ENCODE measurements at places on chromosomes 12 and 14. TPM values are rescaled to one million over a fixed set of nuclear protein-coding genes. Genes with fewer than 3 reads are reported as not detected.

DNA sequence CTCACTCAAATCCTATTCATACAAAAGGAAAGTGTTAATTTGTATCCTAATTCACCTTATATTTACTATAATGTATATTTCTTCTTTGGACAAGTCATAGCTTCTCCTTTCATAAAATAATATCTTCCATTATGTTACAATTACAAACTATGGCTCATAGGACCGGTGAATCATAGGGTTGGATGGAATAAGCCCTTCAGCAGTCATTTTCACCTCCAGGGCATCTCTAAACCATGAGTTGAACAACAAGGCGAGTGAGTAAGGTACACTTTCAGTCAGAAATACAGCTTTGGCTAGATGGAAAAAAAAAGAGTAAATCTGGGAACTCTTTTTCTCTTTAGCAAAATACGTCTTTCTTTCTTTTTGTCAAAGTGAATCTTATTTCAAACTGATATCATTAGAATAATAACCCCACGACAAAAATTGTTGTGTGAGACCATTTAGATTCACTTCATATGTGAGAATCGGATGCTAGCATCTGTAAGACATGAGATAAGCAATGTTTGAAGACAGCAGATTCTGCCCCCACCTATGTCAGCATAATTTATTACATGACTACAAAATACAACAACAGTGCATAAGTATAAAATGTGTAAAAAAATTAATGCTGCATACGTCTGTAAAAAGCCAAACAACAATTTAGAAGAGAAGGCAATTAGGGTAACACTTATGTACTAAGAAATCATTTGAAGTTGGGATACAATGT is 184.4 kb upstream of the SLC38A2 start:
- H3K4me3 ChIP-seq: no peak overlapping the region
- DNase-seq: no peak
- H3K27ac ChIP-seq: peak overlapping the region; percentile 77
- no peaks in the 10 kb centered on the region for H3K36me3 ChIP-seq
- H3K4me1 ChIP-seq: no peaks in the 10 kb centered on the region

DNA sequence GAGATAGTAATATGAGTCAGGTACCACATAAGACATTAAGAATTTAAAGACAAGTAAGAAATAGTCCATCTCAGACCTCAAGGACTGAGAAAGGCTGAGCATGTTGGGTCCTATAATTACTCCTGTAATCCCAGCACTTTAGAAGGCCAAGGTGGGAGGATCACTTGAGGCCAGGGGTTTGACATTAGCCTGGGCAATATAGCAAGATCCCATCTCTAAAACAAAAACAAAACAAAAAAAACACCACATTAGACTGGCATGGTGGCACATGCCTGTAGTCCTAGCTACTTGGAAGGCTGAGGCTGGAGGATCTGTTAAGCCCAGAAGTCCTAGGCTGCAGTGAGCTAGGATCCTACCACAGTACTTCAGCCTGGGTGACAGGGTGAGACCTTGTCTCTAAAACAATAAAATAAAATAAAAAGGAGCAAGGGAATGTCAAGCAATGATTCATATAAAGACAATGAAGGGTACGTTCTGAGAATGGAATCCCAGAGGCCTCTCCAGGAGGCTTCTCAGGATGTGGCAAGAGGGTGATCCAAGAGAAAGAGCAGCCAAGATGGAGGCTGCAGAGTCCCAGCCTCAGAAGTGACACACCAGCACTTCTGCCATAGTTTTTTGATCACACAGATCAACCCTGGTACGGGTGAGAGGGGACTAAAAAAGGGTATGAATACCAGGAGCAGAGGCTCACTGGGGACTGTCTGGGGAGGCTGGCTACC is 206.4 kb downstream of the CRADD start:
- no peak for DNase-seq
- no peaks in the 10 kb centered on the region for H3K36me3 ChIP-seq
- no peaks in the 10 kb centered on the region for H3K27me3 ChIP-seq
- H3K4me3 ChIP-seq: no peak overlapping the region
- no peak overlapping the region for H3K27ac ChIP-seq

The KCNH5 gene
- 1.3 TPM for total RNA-seq

- H3K4me3 ChIP-seq: no peak overlapping the region
- H3K27ac ChIP-seq: no peak overlapping the region
- H3K4me1 ChIP-seq: no peaks in the 10 kb centered on the region
- H3K36me3 ChIP-seq: no peaks in the 10 kb centered on the region
- DNase-seq: no peak
These were observed 300.4 kb downstream of the EGLN3 start for GRCh38 chr14:33650430-33650829.

DNA sequence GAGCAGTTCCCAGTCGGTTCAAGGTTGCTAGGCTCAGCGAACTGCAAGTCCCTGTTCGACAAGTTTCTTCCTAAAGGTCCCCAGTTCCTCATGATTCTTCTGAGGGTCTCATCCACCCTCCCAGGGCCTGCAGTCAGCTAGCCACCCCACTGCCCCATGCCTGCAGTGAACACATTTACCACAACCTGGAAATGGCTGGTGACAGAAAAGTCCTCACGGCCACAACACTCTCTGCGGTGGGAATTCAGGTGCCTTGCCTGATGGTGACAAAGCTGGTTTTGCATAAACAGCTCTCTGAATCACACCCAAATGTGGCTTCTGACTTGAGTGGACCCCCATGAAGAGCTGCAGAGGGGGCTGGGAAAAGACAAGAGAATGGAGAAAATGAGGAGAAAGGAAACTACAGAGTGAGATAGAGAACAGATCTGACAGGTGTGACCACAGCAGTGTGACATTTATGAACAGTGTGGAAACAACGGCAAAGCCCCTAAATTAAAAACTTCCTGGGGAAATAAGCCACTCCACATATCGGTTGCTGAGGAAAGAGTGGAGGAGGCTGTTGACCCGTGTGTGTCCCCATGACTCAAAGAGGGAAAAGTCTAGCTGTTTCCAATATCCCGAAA is 1.3 kb upstream of the CD27 start:
- no peaks in the 10 kb centered on the region for H3K36me3 ChIP-seq
- no peak overlapping the region for H3K4me3 ChIP-seq
- H3K27ac ChIP-seq: no peak overlapping the region
- H3K27me3 ChIP-seq: no peaks in the 10 kb centered on the region

- H3K4me3 ChIP-seq: no peak overlapping the region
- peak overlapping the region; percentile 51 for H3K27ac ChIP-seq
- peaks cover 38% of the 10 kb centered on the region for H3K36me3 ChIP-seq
- no peaks in the 10 kb centered on the region for H3K4me1 ChIP-seq
- no peak for DNase-seq
These were observed 14.1 kb downstream of the SH2B3 start for GRCh38 chr12:111419784-111420183.

DNA sequence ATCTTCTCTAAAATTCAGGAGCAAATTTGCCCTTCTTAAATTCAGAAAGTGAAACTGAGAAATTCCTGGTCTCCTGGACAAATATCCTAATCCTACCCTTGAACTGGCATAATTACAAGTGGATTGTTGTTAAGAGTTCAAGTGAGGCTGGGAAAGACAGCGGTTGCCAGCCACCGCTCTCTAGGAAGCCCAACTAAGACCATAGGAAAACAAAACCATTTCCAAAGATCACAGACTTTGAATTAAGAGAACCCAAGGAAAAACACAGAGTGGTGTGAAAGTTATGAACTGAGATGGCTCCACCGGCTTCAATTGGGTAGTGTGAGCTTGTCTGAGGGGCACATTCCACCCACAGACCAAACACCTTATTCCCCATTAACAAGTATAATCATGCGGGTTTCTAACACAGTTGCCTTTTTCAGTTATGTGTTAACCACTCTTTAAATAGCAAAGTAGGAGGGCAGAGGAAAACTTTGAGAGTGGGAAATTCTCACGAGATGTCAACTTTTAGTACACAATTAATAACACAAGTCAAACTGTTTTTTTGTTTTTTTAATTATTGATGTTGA is 1628.8 kb upstream of the SEL1L start:
- H3K27ac ChIP-seq: no peak overlapping the region
- no peak overlapping the region for H3K4me3 ChIP-seq

The CHGA gene
- not detected for total RNA-seq

DNA sequence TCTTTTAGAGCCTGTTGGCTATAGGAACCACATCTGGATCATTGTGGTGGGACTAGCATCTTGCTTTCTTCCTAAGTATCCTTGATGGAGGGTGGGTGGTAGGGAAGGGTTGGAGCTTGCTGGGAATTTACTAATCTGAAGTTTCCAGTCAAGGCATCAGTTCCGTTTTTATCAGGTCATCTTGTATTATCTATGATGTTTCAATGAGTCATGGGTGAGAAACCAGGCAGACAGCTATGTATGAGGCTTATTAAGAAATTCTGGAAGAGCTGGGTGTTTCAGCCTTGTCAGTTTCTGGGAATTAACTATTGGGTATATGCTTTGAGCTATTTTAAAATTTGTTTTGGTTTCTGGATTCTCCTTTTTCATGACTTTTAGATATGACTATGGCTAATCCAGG is 11.3 kb downstream of the TSFM start:
- peaks cover 66% of the 10 kb centered on the region for H3K36me3 ChIP-seq
- no peak overlapping the region for H3K27ac ChIP-seq
- no peak for DNase-seq
- no peaks in the 10 kb centered on the region for H3K27me3 ChIP-seq
- H3K4me1 ChIP-seq: no peaks in the 10 kb centered on the region

GRCh38 chr12:132357623-132358186 is 28.3 kb upstream of the GALNT9 start:
- DNase-seq: no peak
- H3K36me3 ChIP-seq: no peaks in the 10 kb centered on the region
- no peaks in the 10 kb centered on the region for H3K4me1 ChIP-seq
- H3K27ac ChIP-seq: no peak overlapping the region

DNA sequence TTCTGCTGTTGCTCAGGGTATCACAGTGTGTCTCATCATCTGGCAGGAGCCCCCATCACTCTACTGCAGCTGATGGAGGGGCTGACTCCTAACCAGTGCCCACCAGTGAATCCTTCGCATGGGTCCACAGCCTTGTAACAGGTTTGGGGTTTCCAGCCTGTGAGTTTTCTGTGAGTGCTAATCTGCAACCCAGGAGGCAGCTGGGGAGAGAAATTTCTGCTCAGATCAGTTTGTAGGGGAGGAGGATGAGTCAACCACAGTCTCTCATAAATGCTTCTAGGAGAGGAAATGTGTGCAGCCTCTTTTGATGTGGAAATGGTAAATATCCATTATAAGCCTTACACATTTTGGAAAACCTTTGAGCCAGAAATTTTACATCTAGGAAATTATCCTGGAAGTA is 871.3 kb downstream of the AACS start:
- no peak for DNase-seq
- H3K4me1 ChIP-seq: no peaks in the 10 kb centered on the region
- no peak overlapping the region for H3K4me3 ChIP-seq
- H3K36me3 ChIP-seq: no peaks in the 10 kb centered on the region
- H3K27me3 ChIP-seq: no peaks in the 10 kb centered on the region

DNA sequence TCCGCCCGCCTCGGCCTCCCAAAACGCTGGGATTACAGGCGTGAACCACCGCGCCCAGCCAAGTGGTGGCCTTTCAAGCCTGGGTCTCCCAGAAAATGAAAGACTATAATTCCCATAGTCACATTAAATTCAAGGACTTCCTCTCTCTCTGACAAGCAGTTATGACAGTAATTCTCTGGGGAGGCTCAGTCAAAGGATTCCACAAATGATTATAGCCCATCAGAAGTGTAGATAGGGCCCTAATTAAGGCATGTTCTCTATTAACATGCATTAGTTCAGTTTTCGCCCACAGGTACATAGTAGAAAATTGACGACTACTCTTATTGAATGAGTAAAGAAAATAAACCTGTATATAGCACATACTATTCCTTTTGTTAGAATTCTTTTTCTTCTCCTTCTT is 16.4 kb downstream of the PRMT8 start:
- H3K27me3 ChIP-seq: no peaks in the 10 kb centered on the region
- H3K4me1 ChIP-seq: no peaks in the 10 kb centered on the region
- no peak overlapping the region for H3K4me3 ChIP-seq
- no peak for DNase-seq
- H3K36me3 ChIP-seq: no peaks in the 10 kb centered on the region
- H3K27ac ChIP-seq: no peak overlapping the region

The SERPINA6 gene
- total RNA-seq: not detected

GRCh38 chr12:132603240-132604150 is 6.9 kb downstream of the LRCOL1 start:
- H3K4me3 ChIP-seq: peak overlapping the region; percentile 43
- no peaks in the 10 kb centered on the region for H3K36me3 ChIP-seq
- H3K27me3 ChIP-seq: no peaks in the 10 kb centered on the region
- peak overlapping the region; percentile 43 for H3K27ac ChIP-seq
- no peak for DNase-seq

DNA sequence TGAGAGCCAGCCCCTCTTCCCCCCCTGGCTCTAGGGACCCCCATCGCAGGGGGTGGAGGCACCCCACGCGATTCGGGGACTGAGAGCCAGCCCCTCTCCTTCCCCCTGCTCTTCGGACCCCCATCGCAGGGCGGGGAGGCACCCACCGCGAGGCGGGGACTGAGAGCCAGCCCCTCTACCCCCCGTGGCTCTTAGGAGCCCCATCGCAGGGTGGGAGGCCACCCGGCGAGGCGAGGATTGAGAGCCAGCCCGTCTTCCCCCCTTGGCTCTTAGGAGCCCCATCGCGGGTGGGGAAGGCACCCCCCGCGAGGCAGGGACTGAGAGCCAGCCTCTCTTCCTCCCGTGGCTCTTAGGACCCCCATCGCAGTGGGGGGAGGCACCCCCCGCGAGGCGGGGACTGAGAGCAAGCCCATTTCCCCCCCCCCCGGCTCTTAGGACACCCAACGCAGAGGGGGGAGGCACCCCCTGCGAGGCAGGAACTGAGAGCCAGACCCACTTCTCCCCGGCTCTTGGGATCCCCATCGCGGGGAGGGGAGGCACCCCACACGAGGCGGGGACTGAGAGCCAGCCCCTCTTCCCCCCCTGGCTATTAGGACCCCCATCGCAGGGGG is 45.6 kb downstream of the DDX11 start:
- H3K4me3 ChIP-seq: peak overlapping the region; percentile 25
- no peak for DNase-seq
- no peaks in the 10 kb centered on the region for H3K36me3 ChIP-seq
- no peaks in the 10 kb centered on the region for H3K27me3 ChIP-seq

DNA sequence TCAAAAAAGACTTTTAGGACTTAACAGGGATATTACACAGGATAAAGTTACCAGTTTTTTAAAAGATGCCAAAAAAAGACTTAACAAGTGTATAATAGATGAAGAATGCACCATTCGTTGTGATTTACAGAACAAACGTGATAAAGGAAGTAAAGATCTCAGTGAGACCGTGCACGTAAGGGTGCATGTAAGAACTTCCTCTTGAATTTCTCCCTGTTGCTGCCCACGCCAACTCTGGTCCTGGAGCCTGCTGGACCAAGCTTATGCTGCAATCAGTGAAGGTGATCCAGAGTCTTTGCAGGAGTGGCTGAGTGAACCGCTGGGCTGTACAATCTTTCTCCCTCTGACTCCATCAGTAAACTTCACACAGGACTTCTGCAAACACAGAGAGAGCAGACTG is 593.7 kb downstream of the TMEM121 start:
- DNase-seq: no peak
- H3K4me1 ChIP-seq: no peaks in the 10 kb centered on the region
- H3K36me3 ChIP-seq: no peaks in the 10 kb centered on the region
- H3K4me3 ChIP-seq: no peak overlapping the region
- H3K27me3 ChIP-seq: no peaks in the 10 kb centered on the region

GRCh38 chr12:48999371-49000131 is at the start of gene DDN:
Gene DDN (minus strand): TSS chr12:48999375. CDS start chr12:48999287, 88 bp downstream.
- H3K4me3 ChIP-seq: peak within 1 kb of the TSS; percentile 58
- peak within 1 kb of the TSS; percentile 25 for H3K27ac ChIP-seq
- no peaks in the 10 kb centered on the region for H3K4me1 ChIP-seq
- H3K36me3 ChIP-seq: peaks cover 33% of the 10 kb centered on the region

Measured in right atrium auricular region (tissue), 2 donors.